ENCODE measurements at places on chromosomes 16 and 17. TPM values are rescaled to one million over a fixed set of nuclear protein-coding genes. Genes with fewer than 3 reads are reported as not detected.

The SDR42E2 gene
- 0.52 TPM for total RNA-seq

The HIC1 gene
- total RNA-seq, result 16.4 TPM

The CD300LB gene
- 44.3 TPM for total RNA-seq

The TSNAXIP1 gene
- 0.42 TPM for total RNA-seq

The STH gene
- total RNA-seq, result not detected

The NECAB2 gene
- not detected for total RNA-seq

The CCNF gene
- total RNA-seq, result 1.2 TPM

All from mononuclear cell (primary cell).